HFFc6 (cell line): ENCODE measurements at places on chromosomes 1 and 21.
A peak's percentile ranks its signal among the peaks of the same experiment; 100 is the strongest.

DNA sequence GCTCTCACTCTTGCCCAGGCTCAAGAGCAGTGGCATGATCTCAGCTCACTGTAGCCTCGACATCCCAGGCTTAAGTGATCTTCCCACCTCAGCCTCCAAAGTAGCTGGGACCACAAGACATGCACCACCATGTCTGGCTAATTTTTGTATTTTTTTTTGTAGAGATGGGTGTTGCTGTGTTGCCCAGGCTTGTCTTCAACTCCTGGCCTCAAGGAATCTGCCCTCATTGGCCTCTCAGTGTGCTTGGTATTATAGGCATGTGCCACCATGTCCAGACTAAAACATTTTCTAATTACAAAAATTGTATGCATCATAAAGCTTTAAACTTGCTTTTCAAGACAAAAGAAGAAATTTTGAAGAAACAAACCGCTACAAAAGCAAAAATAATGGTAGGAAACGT, 20.1 kb downstream of the CBR1 start:
- no peak for DNase-seq

DNA sequence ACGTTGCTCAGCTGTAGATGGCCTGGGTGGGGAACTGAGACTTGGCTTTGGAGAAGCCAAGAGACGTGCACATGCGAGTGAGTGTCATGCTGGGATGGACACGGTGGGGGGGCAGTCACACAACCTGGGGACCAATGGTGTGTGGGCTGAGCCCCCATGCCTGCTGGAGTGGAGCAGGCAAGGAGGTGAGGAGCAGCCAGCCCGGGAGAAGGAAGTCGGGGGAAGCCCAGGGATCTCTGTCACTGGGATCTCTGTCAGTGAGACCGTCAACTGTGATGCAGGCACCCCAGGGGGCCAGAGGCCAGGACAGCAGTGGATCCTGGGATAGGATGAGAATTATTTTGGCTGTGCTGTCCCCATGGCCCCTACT, 11.0 kb upstream of the ZNF669 start:
- no peak for DNase-seq

- no peak for DNase-seq
Observed at GRCh38 chr1:32111789-32112188, 3.9 kb downstream of the KPNA6 start.

- no peak for DNase-seq
Observed at GRCh38 chr1:75124510-75124909, 9.7 kb upstream of the LHX8 start.

DNA sequence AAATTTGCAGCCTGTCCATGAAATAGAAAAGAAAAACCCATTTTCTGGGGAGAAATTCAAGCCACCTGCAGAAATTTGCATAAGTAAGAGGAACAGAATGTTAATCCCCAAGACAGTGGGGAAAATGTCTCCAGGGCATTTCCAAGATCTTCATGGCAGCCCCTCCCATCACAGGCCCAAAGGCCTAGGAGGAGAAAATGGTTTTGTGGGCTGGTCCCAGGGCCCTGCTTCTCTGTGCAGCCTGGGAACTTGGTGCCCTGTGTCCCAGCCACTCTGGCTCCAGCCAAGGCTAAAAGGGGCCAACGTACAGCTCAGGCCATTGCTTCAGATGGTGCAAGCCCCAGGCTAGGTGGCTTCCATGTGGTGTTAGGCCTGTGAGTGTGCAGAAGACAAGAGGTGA, 155.6 kb downstream of the PRDM2 start:
- no peak for DNase-seq

GRCh38 chr1:86419277-86419903, 4.6 kb upstream of the CLCA2 start:
- DNase-seq: peak; percentile 12

- no peak for DNase-seq
Observed at GRCh38 chr1:167602840-167603239, 27.2 kb upstream of the RCSD1 start.

- no peak for DNase-seq
Observed at GRCh38 chr1:87682565-87682964, 353.9 kb downstream of the LMO4 start.

GRCh38 chr1:67646145-67647035, 38.6 kb upstream of the GADD45A start:
- DNase-seq: peak; percentile 29

GRCh38 chr21:35457097-35457804, 408.1 kb upstream of the RUNX1 start:
- no peak for DNase-seq

GRCh38 chr1:19786988-19787423, 12.7 kb downstream of the TMCO4 start:
- DNase-seq: no peak

DNA sequence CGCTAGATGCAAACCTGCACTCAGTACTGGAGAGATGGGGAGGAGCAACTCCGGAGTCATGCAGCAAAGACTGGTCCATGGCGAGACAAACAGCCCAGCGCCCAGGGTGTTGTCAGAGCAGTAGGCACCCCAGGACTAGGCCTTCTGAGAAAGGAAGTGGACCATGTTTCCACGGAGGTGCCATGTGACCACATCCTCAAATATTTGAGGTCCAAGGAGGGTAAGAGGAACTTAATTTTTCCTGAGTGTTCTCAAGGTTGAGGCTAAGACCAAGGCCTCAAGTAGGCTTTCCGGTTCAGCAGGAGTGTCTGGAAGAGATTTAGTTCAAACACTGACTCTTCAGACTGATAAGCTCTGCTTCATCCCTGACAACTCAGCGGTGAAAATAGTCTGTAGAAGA, 186.2 kb downstream of the RHOU start:
- no peak for DNase-seq

DNA sequence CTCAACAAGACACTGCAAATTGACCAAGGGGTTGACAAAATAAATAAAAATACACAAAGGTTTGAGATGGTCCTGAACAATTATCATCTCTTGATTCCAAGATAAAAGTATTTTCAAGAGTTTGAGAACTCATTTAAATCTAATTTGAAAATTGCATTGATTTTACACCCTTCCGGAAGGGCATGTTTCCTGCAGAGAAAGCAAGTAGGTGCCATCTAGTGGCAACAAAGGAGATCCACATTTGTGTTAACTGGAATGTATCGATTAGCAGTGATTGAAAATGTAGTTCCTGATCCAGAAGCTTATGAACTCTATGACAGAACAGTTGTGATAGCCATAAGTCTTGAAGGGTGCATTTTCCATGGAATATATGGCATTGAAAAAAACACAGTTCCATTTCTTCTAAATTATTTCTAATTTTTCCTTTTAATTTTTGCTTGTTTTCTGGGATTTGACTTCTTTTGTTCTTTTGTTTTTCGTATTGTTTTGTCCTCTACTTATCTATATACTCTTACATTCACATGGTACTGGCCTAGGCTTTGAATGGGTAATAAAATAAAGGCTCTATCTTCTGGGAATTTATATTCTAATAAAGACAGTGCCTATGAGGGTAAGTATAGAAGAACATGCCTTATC, 143.7 kb downstream of the DNM3 start:
- peak; percentile 32 for DNase-seq

GRCh38 chr21:41640748-41641509, 125.9 kb downstream of the RIPK4 start:
- DNase-seq: peak; percentile 64

- no peak for DNase-seq
Observed at GRCh38 chr1:67566803-67567377, 118.1 kb upstream of the GADD45A start.

GRCh38 chr1:65538086-65538485, 117.6 kb downstream of the LEPR start:
- no peak for DNase-seq

- peak; percentile 61 for DNase-seq
Observed at GRCh38 chr1:46036894-46037839, 95.3 kb downstream of the PIK3R3 start.

GRCh38 chr1:56964349-56965017, 1.3 kb downstream of the C8B start:
- no peak for DNase-seq

DNA sequence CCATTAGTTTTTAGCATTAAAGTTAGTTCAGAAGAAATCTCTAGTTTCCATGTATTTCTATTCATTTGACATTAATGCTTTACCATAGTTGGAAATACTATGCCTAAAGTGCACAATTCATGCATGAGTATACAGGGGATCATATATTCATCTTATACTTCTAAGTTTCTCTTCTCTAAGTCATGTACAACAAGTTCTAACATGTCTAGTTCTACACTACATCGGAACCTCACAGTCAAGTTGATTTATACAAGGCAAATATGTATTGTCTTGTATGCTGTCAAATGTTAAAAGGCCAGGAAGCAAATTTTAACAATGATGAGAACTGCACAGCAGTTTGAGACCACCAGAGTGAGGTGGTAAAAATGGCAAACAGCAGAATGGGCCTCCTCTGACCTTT, 22.9 kb upstream of the MOB3C start:
- no peak for DNase-seq

DNA sequence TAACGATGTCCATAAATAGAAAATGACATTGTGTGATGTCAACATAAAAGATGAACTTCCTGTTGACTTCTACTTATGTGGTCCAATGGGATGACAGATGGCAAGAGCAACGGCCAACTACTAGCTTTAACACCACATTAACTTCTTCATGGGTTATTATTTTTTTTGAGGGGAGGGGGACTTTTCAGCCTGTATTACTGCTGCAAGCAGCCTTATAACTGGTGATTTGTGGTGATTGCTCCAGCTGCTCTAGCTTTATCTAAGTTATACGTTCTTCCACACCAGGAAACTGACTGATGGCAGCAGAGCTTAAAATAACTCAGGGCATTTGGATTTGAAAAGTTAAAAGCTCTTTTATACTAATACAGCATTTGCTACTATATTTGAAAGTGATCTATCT, 228.8 kb upstream of the B3GALT2 start:
- no peak for DNase-seq

GRCh38 chr1:86245566-86246190, 89.1 kb upstream of the COL24A1 start:
- no peak for DNase-seq

- DNase-seq: no peak
Observed at GRCh38 chr1:182765391-182765790, 24.2 kb upstream of the NPL start.

- DNase-seq: no peak
Observed at GRCh38 chr1:216686860-216687766, 36.1 kb downstream of the ESRRG start.

DNA sequence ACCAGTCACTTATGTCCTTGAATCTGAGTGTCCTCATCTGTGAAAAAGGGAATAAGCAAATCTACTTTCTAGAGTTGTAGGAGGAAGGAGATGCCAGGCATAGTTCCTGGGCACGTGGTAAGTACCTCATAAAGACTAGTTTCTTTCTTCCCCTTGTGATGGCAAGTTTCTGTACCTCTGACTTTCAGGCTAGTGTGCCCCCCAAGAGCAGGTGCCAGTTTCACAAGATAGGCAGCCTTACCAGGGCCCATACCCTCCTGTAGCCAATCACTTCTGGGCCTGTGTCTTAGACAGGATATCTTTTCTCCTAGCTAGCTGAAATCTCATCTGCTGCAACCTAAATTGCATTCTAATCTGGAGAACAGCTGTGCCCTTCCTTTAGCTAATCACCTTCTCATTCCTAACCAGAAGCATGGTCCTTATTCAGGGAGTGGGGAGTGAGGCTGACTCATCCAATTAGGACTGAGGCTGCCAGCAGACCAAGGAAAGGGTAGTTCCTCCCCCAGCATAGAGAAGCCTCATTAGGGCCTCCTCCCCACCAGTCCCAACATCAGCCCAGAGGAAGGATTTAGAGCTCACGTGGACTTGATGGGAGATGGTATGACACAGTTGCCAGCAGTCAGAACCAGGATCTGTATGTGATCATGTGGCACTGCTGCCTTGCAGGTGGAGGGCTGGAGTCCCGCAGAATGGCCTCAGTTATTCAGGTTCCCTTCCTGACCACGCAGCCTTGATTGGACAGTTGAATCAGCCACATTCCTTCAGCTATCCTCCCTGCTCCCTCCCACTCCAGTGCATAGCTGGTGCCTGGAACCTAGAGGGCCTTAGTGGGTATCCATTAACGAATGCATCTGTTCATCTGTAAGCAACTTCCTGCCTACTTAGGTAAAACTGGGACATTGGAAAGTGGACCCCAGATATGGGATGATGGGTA, 7.9 kb downstream of the KLHDC8A start:
- no peak for DNase-seq

- DNase-seq: no peak
Observed at GRCh38 chr21:34707876-34708325, 39.1 kb downstream of the CLIC6 start.

GRCh38 chr1:29283804-29284195, 47.5 kb downstream of the PTPRU start:
- DNase-seq: no peak

- no peak for DNase-seq
Observed at GRCh38 chr1:93142161-93142560, 38.1 kb downstream of the TMED5 start.

DNA sequence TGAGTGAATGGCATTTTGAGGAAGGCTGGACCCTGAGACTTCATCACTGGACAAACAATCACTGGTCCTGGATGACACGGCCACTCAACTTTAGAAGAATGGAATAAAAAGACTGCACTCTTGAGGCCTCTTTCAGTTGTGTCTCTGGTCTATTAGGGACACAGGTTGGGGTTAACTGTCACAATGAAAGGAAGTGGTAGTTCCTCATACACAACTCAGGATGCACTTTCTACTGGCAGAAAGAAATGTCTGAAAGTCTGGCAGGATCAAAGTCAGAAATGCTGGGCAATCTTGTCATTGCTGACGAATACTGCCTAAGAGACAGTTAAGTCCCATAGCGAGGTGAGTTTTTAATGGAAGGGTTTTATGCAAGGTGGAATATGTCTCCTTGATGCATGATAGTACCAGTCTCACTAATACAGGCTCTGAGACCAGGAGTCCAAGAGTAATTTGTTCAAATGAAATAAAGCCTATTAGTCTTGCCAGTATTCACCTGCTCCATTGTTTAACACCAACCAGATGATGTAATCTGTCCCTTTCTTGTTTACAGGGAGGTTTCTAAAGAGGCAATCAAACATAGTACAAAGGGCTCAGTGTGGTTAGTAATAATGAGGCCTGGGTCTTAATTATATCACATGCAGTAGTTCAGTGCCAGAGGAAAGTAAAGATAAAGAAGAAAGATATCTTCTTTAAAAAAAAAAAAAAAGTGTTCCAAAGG, 11.2 kb upstream of the RRP15 start:
- DNase-seq: no peak

DNA sequence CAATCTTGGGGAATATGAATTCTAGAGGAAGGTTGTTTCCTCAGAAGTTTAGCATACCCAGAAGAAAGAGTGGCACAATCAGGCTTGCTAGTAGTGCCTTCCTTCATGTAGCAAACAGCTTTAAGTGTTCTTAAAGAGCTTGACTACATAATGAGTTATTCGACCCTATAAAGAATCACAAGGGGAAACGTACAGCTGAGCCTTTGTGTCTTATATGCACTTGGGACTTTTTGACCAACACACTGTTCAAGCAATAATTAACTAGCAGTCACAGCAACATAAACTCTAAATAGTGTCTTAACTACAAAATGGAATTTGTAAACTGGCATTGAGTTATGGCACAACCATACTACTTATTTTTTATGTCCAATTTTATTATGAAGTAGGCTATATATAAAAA, 86.1 kb downstream of the TTLL7 start:
- no peak for DNase-seq

- no peak for DNase-seq
Observed at GRCh38 chr1:116906812-116907211, 2.9 kb upstream of the PTGFRN start.
